ENCODE measurements at places on chromosomes 7 and 10. TPM values are rescaled to one million over a fixed set of nuclear protein-coding genes. Genes with fewer than 3 reads are reported as not detected.

AMZ1 gene
- 0.63 TPM for polyA plus RNA-seq

WEE2 gene
- polyA plus RNA-seq, result 0.58 TPM

NUTM2A gene
- 3.6 TPM for polyA plus RNA-seq

CAPZA2 gene
- 201 TPM for polyA plus RNA-seq

CALHM3 gene
- not detected for polyA plus RNA-seq

CABCOCO1 gene
- 2.8 TPM for polyA plus RNA-seq

SLC13A1 gene
- polyA plus RNA-seq, result 33.5 TPM

GFRA1 gene
- 29.8 TPM for polyA plus RNA-seq

BTBD16 gene
- polyA plus RNA-seq, result 1.4 TPM

CACNA2D1 gene
- polyA plus RNA-seq, result 33.9 TPM

KLHDC10 gene
- polyA plus RNA-seq, result 63.9 TPM

MCU gene
- 43.1 TPM for polyA plus RNA-seq

RADIL gene
- polyA plus RNA-seq, result 1.3 TPM

FXYD4 gene
- not detected for polyA plus RNA-seq

MUC3A gene
- polyA plus RNA-seq, result 1.2 TPM

GIMAP7 gene
- 12.4 TPM for polyA plus RNA-seq

ORAI2 gene
- polyA plus RNA-seq, result 17.0 TPM

DMBT1 gene
- polyA plus RNA-seq, result 0.05 TPM

RASA4B gene
- polyA plus RNA-seq, result 8.6 TPM

KIAA1549 gene
- polyA plus RNA-seq, result 15.5 TPM

TMEM196 gene
- not detected for polyA plus RNA-seq

GNGT1 gene
- polyA plus RNA-seq, result not detected

ACBD7 gene
- polyA plus RNA-seq, result 8.9 TPM

ABCB4 gene
- polyA plus RNA-seq, result 4.1 TPM

SPRN gene
- polyA plus RNA-seq, result 4.5 TPM

LOXL4 gene
- polyA plus RNA-seq, result 3.7 TPM

CCDC3 gene
- 14.2 TPM for polyA plus RNA-seq

TAS2R5 gene
- 8.2 TPM for polyA plus RNA-seq

ANKRD2 gene
- polyA plus RNA-seq, result 0.53 TPM

KCND2 gene
- polyA plus RNA-seq, result 2.9 TPM
